Spleen (tissue), 13 donors: ENCODE measurements at places on chromosomes 2 and 18. TPM values are rescaled to one million over a fixed set of nuclear protein-coding genes. Genes with fewer than 3 reads are reported as not detected.

Gene MEP1B
- total RNA-seq = 0.26 TPM

Gene NR4A2
- 2.8 TPM for total RNA-seq

Gene IGFBP5
- total RNA-seq = 31.1 TPM

Gene MSGN1
- total RNA-seq = not detected

Gene IL36A
- total RNA-seq = not detected

Gene PXDN
- 38.7 TPM for total RNA-seq

Gene TMEM163
- total RNA-seq = 4.5 TPM

Gene YPEL5
- 110 TPM for total RNA-seq

Gene DPYSL5
- total RNA-seq = not detected

Gene SPATA3
- not detected for total RNA-seq

Gene REG1A
- total RNA-seq = not detected

Gene RND3
- 59.7 TPM for total RNA-seq

Gene CFC1B
- not detected for total RNA-seq

Gene SEC11C
- total RNA-seq = 67.1 TPM

Gene FEV
- total RNA-seq = not detected

Gene CCDC68
- 11.1 TPM for total RNA-seq

Gene TMEM247
- not detected for total RNA-seq

Gene EHD3
- 21.5 TPM for total RNA-seq

Gene SPEG
- total RNA-seq = 4.5 TPM

Gene UGT1A4
- not detected for total RNA-seq

Gene KCNJ13
- total RNA-seq = not detected

Gene STON1
- 31.0 TPM for total RNA-seq

Gene PHOSPHO2
- total RNA-seq = 4.7 TPM

Gene IL36B
- total RNA-seq = not detected

Gene DYSF
- total RNA-seq = 142 TPM

Gene EIF2AK2
- 30.6 TPM for total RNA-seq

Gene LRRC30
- total RNA-seq = not detected

Gene B3GNT7
- 17.5 TPM for total RNA-seq

Gene PID1
- total RNA-seq = 30.0 TPM

Gene HOXD9
- total RNA-seq = 2.4 TPM
